Astrocyte of the cerebellum (primary cell): ENCODE measurements at places on chromosomes 3 and 15.

DNA sequence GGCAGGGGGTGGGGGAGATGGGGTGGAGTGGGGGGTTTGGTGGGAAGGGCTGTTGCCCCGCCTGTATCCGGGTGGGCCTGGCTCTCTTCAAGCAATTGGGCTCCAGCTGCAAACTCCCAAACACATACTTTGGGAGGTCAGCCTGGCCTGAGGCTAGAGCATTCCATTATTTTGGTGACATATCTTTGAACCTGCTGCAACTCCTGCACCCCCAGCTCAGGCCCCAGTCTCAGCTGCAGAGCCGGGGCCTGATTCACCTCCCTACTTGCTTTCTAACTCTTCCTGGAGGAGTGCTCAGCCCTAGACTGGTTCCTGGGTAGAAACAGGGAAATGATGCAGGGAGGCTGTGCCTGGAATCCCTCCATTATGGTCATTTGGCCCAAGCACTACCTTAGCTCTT, 140.8 kb upstream of the PRR23C start:
- no peak for DNase-seq

- no peak for DNase-seq
These were observed 86.1 kb downstream of the PLCH1 start for GRCh38 chr3:155658671-155659261.

DNA sequence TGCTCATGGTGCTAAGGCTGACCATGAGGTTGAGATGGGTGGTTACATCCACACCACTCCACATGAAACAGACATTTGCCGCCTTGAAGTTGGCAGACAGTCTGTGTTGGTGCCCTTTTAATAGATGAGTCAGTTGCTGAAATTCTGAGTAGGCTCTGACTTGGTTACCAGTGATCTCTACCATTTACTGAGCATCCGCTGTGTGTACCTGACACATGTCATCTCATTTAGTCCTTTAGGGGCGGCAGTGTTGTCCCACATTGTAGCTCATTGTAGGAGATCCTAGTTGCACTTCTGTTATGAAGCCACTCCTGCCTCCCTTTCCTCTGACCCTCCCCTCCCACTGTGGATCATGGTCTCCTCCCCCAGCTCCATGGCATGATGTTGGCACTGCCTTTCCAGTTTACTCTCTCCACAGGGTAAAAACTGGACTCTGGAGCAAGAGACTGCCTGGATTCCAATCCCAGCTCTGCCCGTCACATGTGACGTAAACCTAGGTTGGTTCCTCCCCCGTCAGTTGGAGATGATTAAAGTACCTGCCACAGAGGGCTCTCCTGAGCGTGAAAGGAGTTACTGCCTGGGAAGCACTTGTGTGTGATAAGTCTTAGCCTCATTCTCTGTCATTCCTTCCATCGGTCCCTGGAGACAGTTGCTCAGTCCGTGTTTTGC, 21.6 kb downstream of the SLCO3A1 start:
- no peak for DNase-seq

DNA sequence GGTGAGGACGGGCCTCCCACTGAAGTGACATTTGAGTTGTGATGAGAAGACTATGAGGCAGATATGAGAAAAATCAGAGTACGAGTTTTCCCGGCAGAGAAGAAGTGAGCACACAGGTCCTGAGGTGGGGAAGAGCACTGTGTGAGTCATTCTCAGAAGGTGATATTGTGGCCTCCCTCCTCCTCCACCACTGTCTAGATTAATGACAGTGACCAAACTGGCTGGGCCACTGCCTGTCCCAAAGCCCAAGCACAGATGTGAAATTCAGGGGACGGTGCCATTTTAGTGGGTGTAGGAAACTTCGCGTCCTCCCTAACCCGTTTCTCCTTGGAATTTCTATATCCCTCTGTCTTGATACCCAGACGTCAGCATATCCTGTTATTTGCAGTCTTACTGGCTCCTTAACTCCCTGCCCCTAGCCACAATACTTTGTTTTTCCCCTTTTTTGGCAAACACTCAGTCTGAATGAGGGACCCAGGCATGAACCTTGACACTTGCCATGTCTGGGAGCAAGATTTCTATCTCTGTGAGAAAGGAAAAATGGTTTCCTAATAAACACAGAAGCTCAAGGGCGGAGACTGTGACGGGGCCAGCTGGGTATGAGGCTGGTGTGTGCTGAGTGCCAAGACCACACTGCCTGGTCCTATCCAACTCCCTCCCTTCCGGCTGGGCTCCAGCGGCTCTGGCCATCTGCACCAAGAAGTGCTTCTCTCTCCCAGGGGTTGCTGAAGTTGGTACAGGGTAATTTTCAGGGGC, 15.2 kb downstream of the PRICKLE2 start:
- peak; percentile 41 for DNase-seq

- peak; percentile 69 for DNase-seq
These were observed 14.4 kb downstream of the RNU5B-1 start for GRCh38 chr15:65318870-65319356.

- DNase-seq, result no peak
These were observed 63.9 kb upstream of the GATA2 start for GRCh38 chr3:128556907-128557306.

GRCh38 chr3:194617827-194618226, 15.4 kb downstream of the TMEM44 start:
- peak; percentile 39 for DNase-seq

DNA sequence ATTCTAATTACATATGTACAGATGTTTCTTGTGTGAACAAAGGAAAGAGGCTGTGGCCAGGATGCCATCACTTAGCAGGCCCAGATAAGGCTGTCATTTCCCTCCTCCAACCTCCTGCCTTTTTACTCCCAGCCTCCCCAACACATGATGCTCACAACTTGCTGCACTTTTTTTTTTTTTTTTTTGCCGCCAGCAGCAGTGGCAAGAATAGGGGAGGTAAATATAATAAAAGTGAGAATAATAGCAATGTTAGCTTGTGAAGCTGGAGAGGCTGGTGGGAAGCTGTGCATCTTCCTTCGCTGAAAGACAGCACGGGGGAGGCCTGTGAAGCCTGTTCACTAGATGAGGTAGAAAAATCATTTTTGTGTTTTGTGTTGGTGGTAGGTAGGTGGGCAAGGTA, 42.5 kb upstream of the MYO5C start:
- no peak for DNase-seq

- DNase-seq, result no peak
These were observed 52.8 kb upstream of the NSMCE3 start for GRCh38 chr15:29322415-29322814.

DNA sequence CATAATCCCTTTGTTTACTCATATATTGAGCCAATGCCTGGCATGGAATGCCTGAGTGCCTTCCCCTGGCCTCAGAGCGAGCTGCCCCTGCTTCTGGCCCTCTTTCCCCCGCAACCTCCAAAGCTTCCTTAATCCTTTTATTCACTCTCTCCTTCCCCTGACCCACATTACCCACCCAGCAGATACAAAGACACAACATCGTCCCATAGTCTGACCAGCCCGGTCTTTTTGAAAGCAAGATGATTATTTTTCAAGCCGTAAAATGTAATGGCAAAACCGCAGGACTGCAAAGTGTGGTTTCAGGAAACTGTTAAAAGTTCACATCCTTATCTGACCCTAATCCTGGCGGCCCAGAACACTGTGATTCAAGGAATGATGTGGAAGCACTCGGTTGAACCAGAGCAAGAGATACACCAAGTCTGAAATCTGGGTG, 78.4 kb upstream of the LRTM1 start:
- no peak for DNase-seq

DNA sequence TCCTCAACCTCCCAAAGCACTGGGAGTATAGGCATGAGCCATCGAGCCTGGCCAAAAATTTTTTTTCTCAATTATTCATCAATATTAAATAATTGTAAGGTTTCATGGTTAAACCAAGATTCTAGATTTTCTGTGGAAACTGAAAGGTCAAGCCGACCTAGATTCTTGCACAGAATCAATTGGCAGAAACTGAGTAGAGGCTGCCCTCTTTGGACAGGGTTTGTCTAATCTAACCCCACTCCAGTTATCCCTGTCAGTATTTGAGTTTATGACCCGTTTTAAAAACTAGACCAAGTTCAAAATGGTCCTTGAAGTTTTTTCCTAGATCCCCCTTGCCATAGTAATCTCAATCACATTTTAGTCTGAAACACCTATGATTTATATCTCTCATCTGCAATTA, 8.6 kb upstream of the ADAM10 start:
- no peak for DNase-seq

DNA sequence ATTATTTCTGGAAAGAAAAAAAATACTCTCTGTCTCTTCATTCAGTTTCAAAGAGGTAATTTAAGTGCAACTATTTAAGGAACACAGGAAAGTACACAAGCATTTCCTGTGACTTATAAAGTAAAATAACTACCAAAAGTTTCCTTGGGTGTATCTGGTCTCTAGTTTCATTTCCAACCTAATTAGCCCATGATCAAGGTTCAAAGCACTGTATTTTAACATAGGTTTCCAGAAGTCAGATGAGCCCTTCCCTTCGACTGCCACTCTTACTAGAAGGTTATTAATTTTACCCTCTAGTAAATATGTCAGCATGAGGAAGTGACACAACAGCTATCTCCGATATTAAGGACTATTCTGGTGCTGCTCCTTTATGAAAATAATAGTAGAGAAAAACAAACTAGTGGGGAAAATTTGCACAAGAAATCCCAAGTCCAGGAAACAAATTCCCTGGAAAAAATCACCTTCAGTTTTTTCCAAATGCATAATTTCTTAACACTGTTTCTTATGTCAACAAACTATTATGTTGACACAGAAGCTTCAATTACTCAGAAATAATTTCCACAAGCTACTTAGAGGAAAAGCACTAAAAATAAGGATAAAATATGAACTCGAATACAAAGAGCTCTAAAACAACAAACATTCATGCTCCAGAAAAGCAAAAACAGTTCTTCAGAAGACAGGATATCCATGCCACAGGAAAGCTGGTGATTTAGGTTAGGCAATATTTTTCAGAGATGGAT, 35.3 kb downstream of the CCPG1 start:
- no peak for DNase-seq

DNA sequence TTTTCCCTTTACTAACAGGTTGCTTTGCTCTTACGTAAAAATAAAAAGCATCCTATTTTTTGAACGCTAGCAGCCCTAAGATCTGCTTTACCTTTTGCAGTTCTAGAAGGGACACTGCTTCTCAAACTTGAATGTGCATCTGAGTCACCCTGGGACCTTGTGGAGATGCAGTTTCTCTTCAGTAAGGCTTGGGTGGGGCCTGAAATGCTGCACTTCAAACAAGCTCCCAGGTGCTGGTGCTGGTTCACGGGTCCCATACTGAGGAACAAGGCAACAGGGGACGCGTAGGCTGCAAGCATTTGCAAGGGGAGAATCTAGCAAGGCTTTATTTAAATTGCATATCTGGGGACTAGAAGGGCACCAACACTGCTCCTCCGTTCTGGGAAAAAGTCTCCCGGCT, 30.0 kb downstream of the MB21D2 start:
- no peak for DNase-seq

- DNase-seq, result peak; percentile 40
These were observed 102.5 kb upstream of the TJP1 start for GRCh38 chr15:29924750-29925149.

DNA sequence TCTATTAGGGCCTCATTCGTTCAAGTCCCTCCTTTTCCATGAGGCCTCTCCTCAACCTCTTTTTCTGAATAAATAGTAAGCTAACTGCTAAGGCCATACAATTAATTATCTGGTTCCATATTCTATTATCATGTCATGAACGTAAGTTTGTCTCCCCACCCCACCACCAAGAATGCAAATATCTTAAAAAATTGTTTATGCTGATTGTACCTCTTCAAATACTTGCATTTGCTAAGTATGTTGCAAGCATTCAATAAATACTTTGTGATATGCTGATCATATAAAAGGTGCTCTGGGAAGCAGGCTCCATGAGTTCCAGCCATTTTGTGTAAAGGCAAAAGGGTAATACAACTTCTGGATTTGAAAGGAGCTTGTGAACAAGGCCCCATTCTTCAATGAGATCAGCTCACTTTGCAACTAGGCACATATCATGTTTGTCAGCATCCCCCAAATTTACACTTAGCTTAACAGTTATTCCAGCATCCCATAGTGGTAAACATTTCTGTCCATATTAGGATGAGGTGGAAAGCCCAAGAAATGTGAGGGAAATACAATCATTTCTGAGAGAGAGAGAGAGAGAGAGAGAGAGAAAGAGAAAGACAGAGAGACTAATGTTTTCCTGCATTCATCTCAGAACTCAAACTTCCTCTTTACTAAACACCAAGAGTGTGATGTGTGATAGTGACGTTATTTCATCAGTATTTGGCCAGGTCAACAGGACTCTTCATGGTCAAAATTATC, 33.2 kb downstream of the SLC12A8 start:
- no peak for DNase-seq

DNA sequence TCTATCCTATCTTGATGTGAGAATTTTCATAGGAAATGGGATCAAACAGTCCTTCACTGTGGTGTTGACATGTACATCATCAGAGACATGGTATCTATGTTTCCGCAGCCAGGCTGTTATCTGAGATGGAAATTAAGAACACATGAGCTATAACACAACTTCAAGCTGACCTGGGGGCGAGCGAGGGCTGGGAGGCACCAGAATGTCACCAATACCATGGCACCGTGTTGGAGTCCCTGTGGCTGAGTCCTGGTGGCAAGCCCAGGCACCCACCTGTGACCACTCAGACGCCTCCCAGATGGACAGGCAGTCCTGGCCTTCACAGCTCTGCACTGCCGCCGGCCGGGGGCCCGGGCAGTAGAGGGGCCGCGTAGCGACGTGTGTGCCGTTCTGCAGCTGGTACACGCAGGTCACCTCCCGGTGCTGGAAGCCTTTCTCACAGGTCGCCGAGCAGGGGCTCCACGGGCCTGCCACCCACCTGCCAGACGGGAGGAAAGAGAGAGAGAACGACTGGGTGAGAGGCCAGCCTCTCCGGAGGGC, 263.9 kb upstream of the LYSMD4 start:
- no peak for DNase-seq
